WTC11 (cell line): ENCODE measurements at places on chromosomes 1 and 21. TPM values are rescaled to one million over a fixed set of nuclear protein-coding genes. Genes with fewer than 3 reads are reported as not detected.

Gene ADAMTS5
- 0.57 to 1.6 TPM (median 0.64 TPM) in 3 replicates for total RNA-seq

GRCh38 chr1:186617926-186618325 is 62.3 kb downstream of the PTGS2 start:
- no peaks in the 10 kb centered on the region for H3K4me1 ChIP-seq
- no peak overlapping the region for H3K27ac ChIP-seq
- H3K27me3 ChIP-seq, result no peaks in the 10 kb centered on the region
- H3K36me3 ChIP-seq, result no peaks in the 10 kb centered on the region

Gene EFNA3
- 12.5 to 15.4 TPM (median 15.4 TPM) in 3 replicates for total RNA-seq

- H3K27me3 ChIP-seq, result peaks cover 29% of the 10 kb centered on the region
- DNase-seq, result no peak
- no peak within 1 kb of the TSS for H3K4me3 ChIP-seq
- H3K4me1 ChIP-seq, result peaks cover 42% of the 10 kb centered on the region
- no peaks in the 10 kb centered on the region for H3K36me3 ChIP-seq
- H3K27ac ChIP-seq, result no peak within 1 kb of the TSS
Measured at GRCh38 chr1:205421798-205422197, at the start of gene LEMD1. LEMD1 (minus strand) TSS chr1:205422056; CDS start chr1:205420536, 1,520 bp downstream.

Gene ACKR1
- total RNA-seq, result 0.18 to 0.63 TPM (median 0.34 TPM) in 3 replicates
